NCI-H1105 treated with DMSO at 0.1 percent for 48 hours (cell line): ENCODE measurements at places on chromosomes 1 and 21.

- DNase-seq: no peak
These were observed 1.6 kb upstream of the CLIC4 start for GRCh38 chr1:24743404-24744211.

- no peak for DNase-seq
These were observed 13.2 kb downstream of the PDXK start for GRCh38 chr21:43731891-43732711.

- no peak for DNase-seq
These were observed 40.1 kb downstream of the AHDC1 start for GRCh38 chr1:27563591-27564471.

GRCh38 chr1:7093297-7093696 is 308.0 kb downstream of the CAMTA1 start:
- DNase-seq: no peak

GRCh38 chr1:175217721-175218531 is 25.4 kb upstream of the KIAA0040 start:
- no peak for DNase-seq

DNA sequence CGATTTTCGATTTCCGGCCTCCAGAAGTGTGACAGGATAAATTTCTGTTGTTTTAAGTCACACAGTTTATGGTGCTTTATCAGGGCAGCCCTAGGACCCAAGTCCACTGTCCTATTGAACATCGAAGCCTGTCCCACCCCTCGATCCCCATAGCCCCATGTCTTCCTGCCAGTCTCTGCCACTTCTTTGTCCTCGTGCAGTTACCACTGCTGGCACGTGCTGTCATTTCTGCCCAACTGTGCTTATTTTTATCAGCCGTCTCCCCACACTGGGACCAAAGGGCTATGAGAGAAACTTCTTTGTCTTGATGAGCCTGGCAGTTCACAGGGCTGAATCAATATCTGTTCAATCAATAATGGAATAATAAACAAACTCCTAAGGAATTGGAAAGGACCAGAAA is 146.7 kb downstream of the PSMG1 start:
- no peak for DNase-seq

GRCh38 chr1:103120981-103121380 is 12.7 kb upstream of the COL11A1 start:
- DNase-seq: no peak

GRCh38 chr1:210697185-210697584 is 368.5 kb downstream of the HHAT start:
- no peak for DNase-seq

DNA sequence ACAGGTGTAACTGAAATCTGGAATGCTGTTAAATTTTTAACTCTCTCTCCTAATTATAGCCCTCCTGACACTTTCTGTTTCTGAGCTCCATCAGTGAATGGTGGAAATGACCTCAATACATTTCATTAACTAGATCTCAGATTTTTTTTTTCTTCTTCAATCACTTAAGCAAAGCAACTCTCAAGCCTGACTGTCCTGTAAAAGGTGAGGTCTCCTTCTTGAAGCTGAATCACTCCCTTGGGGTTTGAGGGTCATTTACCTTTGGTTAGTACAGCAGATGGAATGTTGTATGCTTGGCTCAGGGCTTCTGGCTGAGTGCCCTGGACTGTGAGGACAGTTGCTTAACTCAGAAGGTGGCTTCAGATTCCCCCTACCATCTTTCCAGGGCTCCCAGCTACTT is 518.7 kb downstream of the PTPRC start:
- DNase-seq: peak; percentile 31

GRCh38 chr1:49016030-49016977 is 239.6 kb upstream of the BEND5 start:
- DNase-seq: no peak

DNA sequence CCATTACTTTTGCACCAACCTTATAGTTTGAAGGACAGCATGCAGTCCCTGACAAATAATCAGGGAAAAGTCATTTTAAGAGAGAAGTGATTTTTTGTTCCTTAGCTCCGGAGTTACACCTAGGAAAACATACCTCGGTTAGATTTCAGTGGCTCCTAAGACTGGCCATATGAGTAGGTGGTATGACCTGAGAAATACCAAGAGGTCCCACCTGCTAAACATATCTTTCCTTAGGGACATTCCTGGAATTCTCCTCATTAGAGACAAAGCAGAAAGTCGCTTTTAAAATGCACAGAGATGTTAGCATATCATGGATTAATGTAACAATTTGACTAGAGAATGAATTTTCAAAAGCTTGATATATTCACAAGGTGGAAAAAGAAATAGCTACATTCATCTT is 84.2 kb upstream of the RNPC3 start:
- no peak for DNase-seq

- no peak for DNase-seq
These were observed 96.9 kb downstream of the COP1 start for GRCh38 chr1:176110203-176110602.

DNA sequence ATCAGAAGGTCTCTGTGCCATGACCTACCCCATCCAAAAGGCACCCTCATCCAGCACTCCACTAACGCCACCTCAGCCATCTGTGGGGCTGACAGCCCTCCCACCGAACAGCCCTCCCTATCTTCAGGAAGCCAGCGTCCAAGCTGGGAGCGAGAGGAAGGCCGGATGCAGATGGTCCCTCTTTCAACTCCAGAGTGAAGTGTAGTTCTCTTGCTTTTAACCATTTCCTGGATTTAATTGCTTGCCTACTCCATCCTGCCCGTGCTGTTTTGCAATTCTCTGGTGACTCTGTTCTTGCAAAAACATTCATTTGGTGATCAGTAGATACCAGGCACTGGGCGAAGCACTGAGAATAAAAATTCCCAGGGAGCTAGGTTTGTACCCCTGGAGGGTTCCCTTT is 8.2 kb upstream of the DYRK1A start:
- DNase-seq: no peak

- peak; percentile 67 for DNase-seq
These were observed 26.6 kb upstream of the LRRN2 start for GRCh38 chr1:204711947-204712701.

DNA sequence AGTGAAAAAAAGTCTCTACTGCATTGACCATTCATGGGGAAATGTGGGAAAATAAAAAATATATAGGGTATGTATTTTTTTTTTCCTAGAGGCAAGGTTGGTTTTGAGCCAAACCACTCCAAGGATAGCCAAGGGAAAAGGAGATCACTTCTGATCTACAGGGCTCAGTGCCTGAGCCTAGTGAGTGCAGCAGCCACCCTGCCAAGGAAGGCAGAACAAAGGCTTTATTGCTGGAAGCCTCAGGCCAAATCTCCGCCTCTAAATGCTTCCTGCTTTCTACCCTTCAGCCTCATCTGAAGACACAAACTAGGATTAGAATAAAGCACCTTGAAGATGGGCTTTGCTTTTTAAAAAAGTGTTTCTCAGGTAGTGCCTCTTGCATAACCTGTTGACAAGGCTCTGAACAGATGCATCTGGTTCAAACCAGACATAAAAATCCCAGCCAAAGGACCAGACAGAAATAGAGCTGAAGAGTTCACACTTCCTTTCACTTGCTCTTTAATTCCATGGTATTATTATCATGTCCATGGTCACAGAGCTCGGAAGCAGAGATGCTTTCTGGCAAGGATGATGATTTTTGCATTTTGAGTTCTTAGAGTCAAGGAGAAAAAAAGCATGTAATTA is 10.5 kb downstream of the C1orf115 start:
- DNase-seq: no peak

DNA sequence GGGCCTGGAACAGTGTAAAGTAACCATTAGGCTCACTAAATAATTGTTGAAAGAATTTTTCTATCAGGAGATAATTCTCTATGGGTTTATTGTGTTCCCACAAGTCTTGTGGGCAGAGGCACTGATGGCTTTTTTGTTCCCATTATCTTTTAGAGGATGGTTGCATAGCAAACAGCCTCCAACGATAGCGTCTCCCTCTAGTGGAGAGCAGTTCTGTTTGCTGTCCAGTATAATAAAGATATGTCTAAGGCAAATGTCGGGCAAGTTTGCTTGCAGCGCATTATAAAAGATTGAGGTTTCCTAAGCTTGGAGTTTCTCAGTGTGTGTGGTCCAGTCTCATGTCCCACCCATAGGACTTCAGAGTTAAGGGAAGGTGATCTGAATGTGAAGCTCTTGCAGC is 1.3 kb upstream of the SLC6A17 start:
- no peak for DNase-seq

DNA sequence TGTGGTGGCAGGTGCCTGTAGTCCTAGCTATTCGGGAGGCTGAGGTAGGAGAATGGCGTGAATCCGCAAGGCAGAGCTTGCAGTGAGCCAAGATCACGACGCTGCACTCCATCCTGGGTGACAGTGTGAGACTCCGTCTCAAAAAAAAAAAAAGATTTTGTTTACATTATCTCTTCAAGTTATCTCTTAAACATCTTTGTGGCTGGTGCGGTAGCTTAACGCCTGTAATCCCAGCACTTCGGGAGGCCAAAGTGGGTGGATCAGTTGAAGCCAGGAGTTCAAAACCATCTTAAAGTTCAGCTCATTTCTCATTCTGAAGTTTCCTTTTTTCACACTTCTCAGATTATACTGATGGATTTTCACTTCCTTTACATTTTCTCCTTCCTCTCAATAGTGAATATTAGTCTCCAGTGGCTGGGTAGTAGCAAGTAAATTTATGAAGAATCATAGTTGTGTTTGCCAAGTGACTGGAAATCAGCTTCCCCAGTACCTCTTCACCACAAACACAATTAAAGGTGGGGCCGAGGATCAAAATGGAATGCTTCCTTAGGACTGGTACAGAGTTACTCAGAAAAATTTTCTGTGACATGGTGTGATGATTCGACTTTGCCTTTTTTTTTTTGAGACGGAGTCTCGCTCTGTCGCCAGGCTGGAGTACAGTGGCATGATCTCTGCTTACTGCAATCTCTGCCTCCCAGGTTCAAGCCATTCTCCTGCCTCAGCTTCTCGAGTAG is 13.8 kb downstream of the PIP5K1A start:
- no peak for DNase-seq

DNA sequence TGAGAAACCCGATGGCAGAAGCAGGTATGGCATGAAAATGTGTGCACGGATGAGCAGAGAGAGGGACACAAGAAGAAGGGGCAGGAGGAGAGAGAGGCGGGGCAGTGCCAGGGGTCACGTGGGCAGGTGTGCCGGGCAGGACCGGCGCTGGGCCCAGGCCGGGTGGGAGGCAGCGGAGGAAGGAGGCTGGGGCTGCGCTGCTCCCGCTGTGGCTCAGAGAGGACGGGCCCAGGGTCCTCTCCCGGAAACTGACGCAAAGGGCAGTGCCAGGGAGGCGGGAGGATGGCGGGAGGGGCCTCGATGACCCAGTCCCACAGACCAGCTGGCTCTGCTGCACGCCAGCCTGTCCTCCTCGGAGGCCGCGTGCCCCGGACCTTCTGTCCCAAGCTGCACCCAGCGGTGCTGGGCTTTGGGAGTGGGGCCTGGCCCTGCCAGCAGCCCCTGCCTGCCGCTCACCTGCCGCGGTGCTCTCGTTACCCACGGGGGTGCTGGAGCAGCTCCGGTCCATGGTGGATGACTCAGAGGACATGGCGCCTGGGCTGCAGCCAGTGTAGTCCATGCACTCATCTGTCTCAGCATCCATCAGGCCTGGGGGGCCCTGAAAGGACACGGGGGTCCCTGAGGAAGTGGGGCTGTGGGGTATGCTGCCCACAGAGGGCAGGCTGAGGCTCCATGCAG is 153.9 kb downstream of the CASZ1 start:
- no peak for DNase-seq

GRCh38 chr1:7293702-7294629 is 477.1 kb upstream of the VAMP3 start:
- DNase-seq: no peak

- peak; percentile 65 for DNase-seq
These were observed 9.9 kb downstream of the SNRPE start for GRCh38 chr1:203871114-203871880.

DNA sequence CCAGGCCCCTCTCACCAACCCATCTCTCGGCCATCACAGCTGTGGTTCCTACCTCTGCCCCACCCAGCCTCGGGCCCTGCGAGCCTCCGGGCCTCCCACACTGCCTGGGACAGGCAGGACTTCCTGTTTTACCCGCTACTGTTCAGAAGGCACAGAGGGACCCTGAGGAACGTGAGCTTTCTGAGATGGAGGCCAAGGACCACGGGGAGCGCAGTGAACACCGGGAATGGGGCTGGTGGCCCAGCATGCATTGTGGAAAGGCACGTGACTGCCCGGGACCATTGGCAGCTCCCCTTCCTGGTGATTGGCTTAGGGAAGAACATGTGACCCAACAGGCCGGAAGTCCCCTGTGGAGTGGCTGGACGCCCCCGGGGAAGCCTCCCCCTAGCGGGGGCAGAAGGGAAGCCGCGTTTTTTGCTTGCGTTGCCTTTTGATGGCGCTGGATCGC is 7.0 kb downstream of the S100B start:
- no peak for DNase-seq

DNA sequence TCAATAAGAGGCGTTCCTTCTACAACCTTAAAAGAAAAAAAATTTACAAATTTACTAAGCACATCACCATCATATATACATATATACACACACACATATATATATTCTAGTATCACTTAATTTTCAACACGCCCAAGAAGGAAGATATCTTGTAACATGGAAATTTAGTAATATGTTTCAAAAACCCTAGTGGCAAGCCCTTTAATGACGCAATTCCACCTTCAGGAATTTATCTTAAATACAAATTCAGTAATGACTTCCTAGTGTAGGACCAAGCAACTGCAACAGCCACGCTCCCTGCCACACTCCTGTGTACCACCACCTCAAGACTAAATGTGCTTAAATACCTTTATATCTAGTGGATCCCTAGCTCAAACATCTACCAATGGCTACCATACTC is 12.5 kb downstream of the LBR start:
- DNase-seq: no peak

GRCh38 chr1:226082959-226083301 is 20.4 kb downstream of the H3-3A start:
- no peak for DNase-seq

- no peak for DNase-seq
These were observed 4.7 kb downstream of the SZRD1 start for GRCh38 chr1:16371725-16372124.

DNA sequence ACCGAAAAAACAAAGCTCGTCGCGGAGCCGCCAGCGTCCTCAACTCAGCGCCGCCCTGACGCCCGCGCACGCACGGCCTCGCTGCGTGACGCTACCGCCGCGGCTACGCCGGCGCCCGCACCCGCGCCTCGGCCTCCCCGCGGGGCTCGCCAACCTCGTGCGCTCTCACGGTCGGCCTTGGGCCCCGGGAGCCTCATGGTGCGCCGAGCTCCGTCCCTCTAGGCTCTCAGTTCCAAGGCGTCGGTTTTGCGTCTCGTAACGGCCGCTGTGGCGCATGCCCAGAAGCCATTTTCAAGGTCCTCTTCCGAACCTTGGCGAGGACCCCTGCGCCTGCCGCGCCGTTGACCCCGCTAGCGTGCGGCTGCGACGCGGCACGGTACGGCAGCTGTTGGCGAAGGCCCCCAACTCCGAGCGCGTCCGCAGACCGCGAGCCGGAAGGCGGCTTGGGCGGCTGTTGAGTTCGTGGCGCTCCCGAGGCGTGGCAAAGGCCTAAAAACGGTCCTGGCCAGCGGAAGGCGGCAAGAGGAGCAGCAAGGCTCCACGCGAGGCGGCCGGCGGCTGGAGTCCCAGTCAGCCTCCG is at the start of gene HENMT1:
TSS of gene HENMT1 (minus strand) at position 64 of the 580 bp plus-strand sequence. CDS start 1,209 bp downstream, outside the sequence.
- DNase-seq: no peak

- DNase-seq: no peak
These were observed 19.3 kb downstream of the SPEN start for GRCh38 chr1:15866721-15867201.
